ENCODE measurements at places on chromosomes 11 and 22.

GRCh38 chr11:85076535-85077330 is 550.4 kb downstream of the DLG2 start:
- DNase-seq: peak; percentile 13

GRCh38 chr11:44681698-44682097 is 45.1 kb upstream of the TSPAN18 start:
- DNase-seq: no peak

GRCh38 chr11:73151416-73151815 is 9.3 kb upstream of the FCHSD2 start:
- no peak for DNase-seq

DNA sequence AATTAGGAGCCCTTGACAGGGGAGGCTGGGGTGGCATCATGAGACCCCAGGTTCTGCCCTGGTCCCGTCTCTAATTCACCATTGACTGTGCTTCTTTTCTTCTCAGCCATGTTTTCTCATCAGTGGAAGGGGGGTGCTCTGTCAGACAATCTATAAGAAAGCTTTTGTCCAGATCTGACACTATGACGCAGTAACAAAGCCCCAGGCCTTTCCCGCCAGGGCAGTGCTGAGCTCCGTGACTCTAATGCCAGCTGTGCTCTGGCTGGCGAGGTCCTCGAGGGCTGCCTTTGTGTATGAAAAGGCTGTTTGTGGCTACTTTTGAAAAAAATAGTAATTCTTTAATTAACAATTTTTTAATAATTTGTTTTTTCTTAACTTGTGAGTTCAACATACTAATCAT is 3.2 kb downstream of the CD6 start:
- DNase-seq: no peak

GRCh38 chr22:36330655-36331305 is 57.0 kb downstream of the MYH9 start:
- no peak for DNase-seq

DNA sequence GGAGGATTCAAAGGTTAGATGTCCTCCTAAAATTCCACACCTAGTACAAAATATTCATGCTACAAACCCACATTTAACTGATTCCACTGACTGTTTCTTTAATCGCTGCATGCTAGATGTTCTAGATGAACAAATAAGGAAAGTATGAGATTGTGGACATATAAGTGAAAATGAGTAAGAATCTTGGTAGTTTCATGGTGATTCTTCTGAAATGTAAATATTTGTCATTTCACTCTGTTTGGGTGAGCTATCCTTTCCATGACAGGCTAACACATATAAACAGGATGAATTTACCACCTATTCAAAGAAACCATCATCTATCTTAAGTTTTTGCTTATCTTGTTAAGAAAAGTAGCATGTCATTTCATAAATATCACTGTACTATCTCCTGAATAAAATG is 14.8 kb downstream of the OR5B3 start:
- no peak for DNase-seq

DNA sequence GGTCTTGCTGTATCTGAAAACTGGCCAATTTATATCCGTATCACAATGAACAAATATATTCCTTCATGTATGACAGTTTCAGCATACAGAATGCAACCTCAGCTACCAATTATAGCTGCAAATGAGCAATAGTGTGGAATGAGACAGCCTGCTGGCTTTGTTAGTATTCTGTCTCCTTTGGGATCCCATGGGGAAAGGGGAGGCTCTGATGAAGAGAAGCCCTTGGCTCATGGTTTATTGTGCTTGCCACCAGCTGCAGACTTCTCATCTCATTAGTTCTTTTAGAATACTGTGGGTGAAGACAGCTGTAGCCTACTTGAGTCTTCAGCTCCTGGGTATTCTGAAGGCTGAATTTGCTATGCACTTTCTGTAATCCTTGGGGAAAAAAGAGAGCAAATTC is 42.4 kb downstream of the PITPNB start:
- peak; percentile 66 for DNase-seq

DNA sequence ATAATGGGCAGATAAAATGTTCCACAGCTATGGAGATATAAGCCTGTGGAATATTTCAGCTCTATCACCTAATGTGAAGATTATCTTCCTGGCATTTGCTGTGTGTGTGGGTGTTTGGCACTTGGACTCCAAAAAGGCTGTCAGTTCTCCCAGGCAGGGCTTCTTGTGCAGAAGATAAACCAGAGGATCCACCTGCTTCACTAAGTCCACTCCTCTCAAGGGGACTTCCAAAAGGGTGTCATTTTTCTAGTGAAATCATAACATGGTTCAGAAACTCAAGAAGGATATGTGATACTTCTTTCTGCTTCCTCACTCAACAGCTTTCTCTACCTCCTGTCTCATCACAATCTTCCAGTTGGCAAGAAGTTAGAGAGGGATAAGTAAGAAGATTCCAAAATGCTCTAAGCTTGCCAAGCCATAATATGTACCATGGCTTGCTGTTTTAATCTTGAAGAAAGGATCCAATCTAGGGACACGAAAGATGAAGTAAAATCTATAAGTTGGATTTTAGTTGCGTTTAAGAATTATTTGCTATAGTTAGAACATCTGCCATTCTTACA is 206.2 kb upstream of the MTMR2 start:
- no peak for DNase-seq

GRCh38 chr11:62708392-62708791 is 916 bp downstream of the GNG3 start:
- no peak for DNase-seq

DNA sequence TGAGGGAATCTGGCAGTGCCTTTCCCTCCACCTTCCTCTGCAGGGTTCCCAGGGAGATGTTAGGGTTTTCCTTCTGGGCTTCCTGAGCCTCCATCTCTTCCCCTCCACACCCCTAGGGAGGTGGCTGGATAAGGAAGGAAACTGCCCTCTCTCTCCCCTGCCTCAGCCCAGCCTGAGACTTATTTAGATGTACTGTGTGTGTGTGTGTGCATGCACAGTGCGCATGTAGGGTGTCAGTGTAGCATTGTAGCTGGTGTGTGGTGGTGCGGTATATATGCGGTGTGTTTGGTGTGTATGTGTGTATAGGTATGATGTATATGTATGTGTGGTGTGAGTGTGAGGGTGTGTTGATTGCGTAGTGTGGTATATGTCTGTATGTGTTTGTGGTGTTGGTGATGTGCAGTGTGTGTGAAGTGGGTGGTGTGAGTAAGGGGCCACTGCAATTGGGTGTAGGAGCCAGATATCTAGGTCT is 1.5 kb downstream of the FXYD6 start:
- DNase-seq: no peak

- no peak for DNase-seq
These were observed 2.4 kb downstream of the ZDHHC24 start for GRCh38 chr11:66543263-66544107.

- DNase-seq: no peak
These were observed 27.9 kb downstream of the TIMP3 start for GRCh38 chr22:32829451-32829851.

DNA sequence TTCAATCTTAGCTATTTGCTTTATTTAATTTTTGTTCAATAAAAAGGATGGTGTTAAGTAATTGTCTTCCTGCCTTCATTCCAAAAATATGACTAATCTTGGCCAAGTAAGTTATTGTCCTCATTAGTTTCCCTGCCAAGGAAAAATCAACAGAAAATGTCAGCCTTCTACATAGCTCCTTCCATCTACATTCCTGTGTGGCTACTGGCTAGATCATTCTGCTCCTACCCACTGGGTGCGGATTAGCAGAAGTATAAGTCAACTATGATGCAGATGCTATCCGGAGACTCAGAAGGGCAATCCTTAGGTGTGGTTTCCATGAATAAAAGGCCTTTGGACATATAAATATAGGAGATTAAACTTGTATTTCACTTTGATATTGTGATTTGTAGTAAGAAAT is 154.4 kb downstream of the SBF2 start:
- no peak for DNase-seq

DNA sequence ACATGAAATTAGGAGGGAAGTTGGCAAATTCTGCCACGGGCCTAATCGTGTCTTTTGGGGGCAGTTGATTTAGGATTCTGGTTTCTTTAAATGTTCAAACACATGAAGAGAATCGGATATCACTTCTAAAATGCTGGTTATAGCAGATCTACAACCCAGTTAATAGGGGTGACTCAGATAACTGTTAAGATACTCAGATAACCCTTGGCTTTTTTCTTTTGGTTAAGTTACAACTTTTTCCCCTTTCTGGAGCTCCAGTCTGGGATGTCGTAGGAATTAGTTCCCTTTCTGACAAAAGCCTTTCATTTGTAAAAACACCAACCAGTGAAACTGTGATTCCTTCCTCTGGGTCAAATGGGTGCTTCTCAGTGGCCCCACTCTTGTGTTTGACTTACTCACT is 976 bp downstream of the DEPDC7 start:
- no peak for DNase-seq

DNA sequence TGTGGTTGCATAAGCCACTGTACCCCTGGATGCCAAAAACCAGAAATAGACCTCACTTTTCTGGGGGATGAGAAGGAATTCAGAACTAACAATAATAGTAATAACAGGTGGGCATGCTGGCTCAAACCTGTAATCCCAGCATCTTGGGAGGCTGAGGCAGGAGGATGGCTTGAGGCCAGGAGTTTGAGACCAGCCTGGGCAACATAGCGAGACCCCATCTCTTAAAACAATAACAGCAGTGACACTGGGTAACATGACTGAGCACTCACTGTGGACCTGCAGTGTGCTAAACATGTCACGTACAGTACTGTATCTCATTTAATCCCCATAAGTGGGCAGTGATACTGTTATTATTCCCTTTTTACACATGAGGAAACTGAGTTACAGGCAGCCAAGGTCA is 10.0 kb downstream of the FLRT1 start:
- DNase-seq: no peak

DNA sequence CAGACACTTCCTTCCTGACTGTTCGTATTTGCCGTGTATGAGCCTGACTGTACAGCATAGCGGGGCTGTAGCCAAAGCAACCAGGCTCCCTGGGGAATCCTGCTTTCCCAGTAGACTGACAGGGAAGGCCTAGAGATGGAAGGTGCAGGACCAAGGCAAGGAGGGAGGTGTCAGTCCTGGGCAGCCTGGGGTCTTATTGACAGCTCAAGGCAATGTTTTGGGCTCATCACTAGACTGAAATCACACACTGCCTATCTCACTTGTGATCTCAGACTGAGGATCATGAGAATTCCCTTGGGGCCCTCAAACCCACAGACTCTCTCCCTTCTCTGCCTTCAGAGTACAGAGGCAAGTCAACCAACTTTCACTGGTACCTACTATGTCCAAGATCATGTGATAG is 346.8 kb upstream of the NARS2 start:
- DNase-seq: peak; percentile 8

DNA sequence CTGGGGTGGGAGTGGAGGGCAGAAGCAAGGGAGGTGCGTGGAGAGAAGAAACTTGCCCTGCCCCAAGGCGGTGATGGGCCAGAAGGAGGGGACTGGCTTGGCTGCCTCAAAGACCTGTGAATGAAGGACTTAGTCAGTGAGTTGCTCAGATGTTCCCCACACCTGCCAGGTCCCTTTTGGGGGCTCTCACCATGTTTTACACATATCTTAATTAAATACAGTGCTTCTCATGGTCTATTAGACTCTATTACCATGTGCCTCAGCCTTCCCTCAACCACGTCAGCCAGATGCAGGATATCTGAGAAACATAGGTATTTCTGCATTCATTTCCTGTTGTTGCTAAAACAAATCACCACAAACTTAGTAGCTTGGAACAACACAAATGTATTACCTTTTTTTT is 429.5 kb downstream of the BUD13 start:
- DNase-seq: no peak

DNA sequence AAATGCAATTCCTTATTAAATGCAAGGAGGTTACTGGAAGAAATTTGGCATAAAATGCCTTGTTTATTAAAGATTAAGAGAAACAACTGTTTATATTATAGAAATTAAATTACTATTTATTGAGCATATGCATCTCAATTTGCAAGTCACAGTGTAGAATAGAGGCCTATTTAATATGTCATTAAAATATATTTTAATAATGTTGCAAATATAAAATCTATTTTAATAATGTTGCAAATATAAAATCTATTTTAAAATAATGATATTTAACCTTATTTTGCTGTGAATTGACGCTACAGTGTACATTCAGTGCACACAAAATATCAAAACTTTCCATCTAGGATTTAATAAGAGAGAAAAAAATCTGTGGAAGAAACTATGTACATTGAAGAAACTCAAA is 188.1 kb downstream of the CNTN5 start:
- DNase-seq: no peak

GRCh38 chr22:44401783-44402110 is 89.0 kb upstream of the SHISAL1 start:
- DNase-seq: no peak

GRCh38 chr11:113278481-113278880 is 35.9 kb upstream of the TTC12 start:
- no peak for DNase-seq

GRCh38 chr11:17778956-17779860 is 44.6 kb downstream of the KCNC1 start:
- DNase-seq: no peak

DNA sequence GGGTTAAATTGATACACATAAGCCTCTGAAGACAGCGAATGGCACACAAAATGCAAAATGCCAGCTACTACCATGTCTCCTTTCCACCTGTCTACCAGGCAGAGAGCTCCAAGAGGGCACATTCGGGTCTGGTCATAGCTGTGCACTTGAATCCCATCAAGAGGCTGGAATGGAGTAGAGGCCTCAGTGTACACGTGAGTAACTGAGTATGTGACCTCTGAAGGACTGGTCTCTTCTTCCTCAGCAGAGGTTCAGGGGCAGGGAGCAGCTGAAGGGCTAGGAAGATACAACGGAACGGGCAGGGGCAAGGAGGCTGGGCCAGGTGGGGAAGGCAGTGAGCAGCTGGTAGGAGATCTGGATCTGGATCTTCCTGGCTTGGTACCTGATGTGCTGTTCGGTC is 56.3 kb upstream of the PHOX2A start:
- no peak for DNase-seq

DNA sequence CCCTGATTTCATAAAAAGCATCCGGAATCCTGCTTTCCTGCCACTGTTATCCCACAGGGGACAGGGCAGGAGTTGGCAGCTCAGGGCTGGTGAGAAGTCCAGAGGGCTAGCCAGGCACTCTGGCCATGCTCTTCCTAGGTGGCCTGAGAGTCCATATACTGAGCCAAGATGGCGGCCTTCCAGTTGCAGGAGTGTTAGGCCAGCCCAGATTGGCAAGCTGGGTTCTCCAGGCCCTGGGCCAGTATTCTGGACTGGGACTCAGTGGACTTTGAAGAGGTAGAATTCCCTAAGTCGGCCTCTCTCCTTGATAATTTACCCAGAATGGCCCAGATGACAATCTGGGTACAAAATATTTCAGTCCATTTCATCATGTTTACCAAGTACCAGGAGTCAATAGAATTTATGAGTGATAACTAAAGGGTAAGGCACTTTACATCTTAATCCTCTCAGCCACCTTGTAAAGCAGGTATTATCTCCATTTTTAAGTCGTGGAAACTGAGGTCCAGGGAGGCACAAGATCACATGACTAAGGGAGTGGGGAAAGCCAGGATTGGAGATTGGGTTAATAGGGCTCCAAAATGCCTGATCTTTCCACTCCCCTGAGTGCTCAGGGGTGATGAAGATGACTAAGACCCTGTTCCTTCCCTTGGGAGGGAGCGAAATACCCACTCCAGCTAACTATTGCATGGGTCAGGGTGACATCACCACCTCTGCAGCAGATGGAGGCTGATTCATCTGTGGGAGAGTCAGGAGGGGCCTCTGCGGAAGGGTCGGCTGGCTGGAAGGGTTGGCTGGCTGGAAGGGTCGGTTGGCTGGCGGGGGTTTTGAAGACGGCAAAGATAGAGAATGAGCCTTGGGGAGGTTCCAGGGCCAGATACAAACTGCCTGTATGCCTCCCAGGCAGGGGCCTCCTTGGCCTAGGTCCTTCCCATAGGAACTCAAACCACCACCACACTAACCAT is 1.2 kb upstream of the MICALL1 start:
- no peak for DNase-seq

GRCh38 chr22:48793949-48794348 is 1033.7 kb downstream of the BRD1 start:
- no peak for DNase-seq

Data from NCI-H1436 treated with DMSO at 0.1 percent for 48 hours (cell line).